ENCODE measurements at places on chromosomes 3 and 15. TPM values are rescaled to one million over a fixed set of nuclear protein-coding genes. Genes with fewer than 3 reads are reported as not detected.

Gene NUP210
- total RNA-seq = 2.8 TPM

Gene NMB
- total RNA-seq = 2.0 TPM

Gene PRR20G
- total RNA-seq = not detected

Gene IL17RC
- total RNA-seq = 35.0 TPM

Gene TIMP4
- 12.3 TPM for total RNA-seq

Gene FEZF2
- total RNA-seq = not detected

Gene C3orf20
- not detected for total RNA-seq

Gene ZNF80
- total RNA-seq = not detected

- no peaks in the 10 kb centered on the region for H3K27me3 ChIP-seq
- no peak overlapping the region for H3K4me3 ChIP-seq
- no peak overlapping the region for H3K27ac ChIP-seq
- H3K36me3 ChIP-seq = no peaks in the 10 kb centered on the region
- peaks cover 5% of the 10 kb centered on the region for H3K4me1 ChIP-seq
- no peak for DNase-seq
Measured at GRCh38 chr15:100174904-100175275, 166.9 kb downstream of the ADAMTS17 start.

GRCh38 chr3:115960799-115961198 lies 337.5 kb downstream of the GAP43 start:
- DNase-seq = no peak
- peak overlapping the region; percentile 20 for H3K4me3 ChIP-seq
- no peaks in the 10 kb centered on the region for H3K4me1 ChIP-seq
- H3K27me3 ChIP-seq = no peaks in the 10 kb centered on the region
- no peak overlapping the region for H3K27ac ChIP-seq

DNA sequence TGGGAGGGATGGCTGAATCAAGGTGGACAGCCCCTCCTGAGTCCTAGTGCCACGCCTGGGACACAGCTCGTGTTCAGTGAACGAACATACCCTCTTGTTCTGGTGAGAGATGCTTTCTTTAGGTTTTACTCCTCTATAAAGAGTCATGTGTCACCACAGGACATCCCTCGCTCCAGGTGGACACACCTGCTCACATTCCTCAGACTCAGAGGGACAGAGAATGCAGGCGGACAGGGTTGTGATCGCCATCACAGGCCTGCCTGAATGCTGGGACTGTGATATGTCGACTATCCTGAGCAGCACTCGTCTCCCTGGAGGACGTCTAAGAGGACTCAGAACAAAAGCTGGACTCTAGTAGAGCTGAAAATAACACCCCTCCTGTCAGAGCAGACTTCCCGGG lies 96.4 kb upstream of the SNRPA1 start:
- H3K4me3 ChIP-seq = no peak overlapping the region
- H3K4me1 ChIP-seq = no peaks in the 10 kb centered on the region
- DNase-seq = no peak
- no peak overlapping the region for H3K27ac ChIP-seq

DNA sequence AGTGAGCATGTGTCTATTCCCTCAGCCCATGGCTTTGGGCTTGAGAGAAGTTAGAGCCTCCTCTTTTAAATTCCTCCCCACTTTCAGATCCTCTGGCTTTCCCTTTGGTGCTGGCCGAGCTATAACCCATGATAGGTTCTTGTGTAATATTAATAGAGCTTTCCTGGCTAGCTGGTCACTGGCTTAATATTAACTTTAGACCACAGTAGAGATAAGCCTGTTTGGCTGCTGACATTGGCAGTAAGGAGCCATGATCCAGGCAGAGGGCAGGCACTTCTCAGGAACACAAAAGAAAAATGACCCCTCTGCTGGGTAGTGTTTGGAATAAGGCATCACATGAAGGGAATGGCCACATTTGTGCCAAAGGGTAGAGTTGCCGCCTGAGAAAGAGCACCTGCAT lies 65.4 kb upstream of the UMPS start:
- DNase-seq = no peak
- peaks cover 76% of the 10 kb centered on the region for H3K36me3 ChIP-seq
- no peak overlapping the region for H3K4me3 ChIP-seq
- peaks cover 29% of the 10 kb centered on the region for H3K4me1 ChIP-seq
- H3K27me3 ChIP-seq = no peaks in the 10 kb centered on the region

GRCh38 chr3:190059242-190059590 lies 61.5 kb downstream of the P3H2 start:
- no peaks in the 10 kb centered on the region for H3K36me3 ChIP-seq
- no peak overlapping the region for H3K4me3 ChIP-seq
- H3K27me3 ChIP-seq = no peaks in the 10 kb centered on the region
- peaks cover 7% of the 10 kb centered on the region for H3K4me1 ChIP-seq

- no peaks in the 10 kb centered on the region for H3K27me3 ChIP-seq
- H3K27ac ChIP-seq = no peak overlapping the region
- H3K4me3 ChIP-seq = no peak overlapping the region
Measured at GRCh38 chr3:4261406-4261805, 41.8 kb upstream of the SETMAR start.

DNA sequence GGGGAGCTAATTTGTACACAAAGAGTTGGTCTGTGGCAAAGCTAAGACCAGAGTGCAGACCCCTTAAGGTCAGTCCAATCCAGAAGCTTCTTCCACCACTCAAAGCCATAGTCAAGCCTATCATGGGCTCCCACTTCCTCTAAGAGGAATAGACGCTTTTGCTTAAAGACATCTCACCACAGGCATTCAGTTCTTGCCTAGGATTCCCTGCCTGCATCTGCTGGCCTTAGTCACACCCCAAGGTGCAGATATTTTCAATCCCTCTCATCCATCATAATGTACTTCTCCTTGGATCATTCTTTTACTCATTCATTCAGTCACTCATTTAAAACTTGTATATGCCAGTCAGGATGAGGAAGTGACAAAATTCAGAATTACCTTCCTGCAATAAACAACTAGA lies 179.6 kb upstream of the STT3B start:
- H3K27me3 ChIP-seq = no peaks in the 10 kb centered on the region
- no peaks in the 10 kb centered on the region for H3K36me3 ChIP-seq
- H3K4me1 ChIP-seq = no peaks in the 10 kb centered on the region
- DNase-seq = no peak
- H3K4me3 ChIP-seq = no peak overlapping the region

GRCh38 chr3:136387031-136387430 lies 136.9 kb downstream of the PCCB start:
- no peaks in the 10 kb centered on the region for H3K36me3 ChIP-seq
- no peak overlapping the region for H3K27ac ChIP-seq
- peaks cover 11% of the 10 kb centered on the region for H3K4me1 ChIP-seq
- DNase-seq = no peak
- H3K4me3 ChIP-seq = no peak overlapping the region

GRCh38 chr3:86792316-86792715 lies 198.6 kb downstream of the VGLL3 start:
- no peak overlapping the region for H3K4me3 ChIP-seq
- DNase-seq = no peak
- no peaks in the 10 kb centered on the region for H3K36me3 ChIP-seq
- no peak overlapping the region for H3K27ac ChIP-seq

GRCh38 chr3:178546079-178546478 lies 9.8 kb downstream of the KCNMB2 start:
- DNase-seq = no peak
- no peaks in the 10 kb centered on the region for H3K27me3 ChIP-seq
- no peak overlapping the region for H3K27ac ChIP-seq

GRCh38 chr15:34984889-34985630 lies 3.0 kb downstream of the ZNF770 start:
- peaks cover 55% of the 10 kb centered on the region for H3K4me1 ChIP-seq
- peak overlapping the region; percentile 79 for H3K4me3 ChIP-seq
- peaks cover 19% of the 10 kb centered on the region for H3K36me3 ChIP-seq
- H3K27ac ChIP-seq = peak overlapping the region; percentile 93

GRCh38 chr3:24137958-24138875 lies 193.1 kb downstream of the NR1D2 start:
- peaks cover 31% of the 10 kb centered on the region for H3K4me1 ChIP-seq
- peaks cover under 1% of the 10 kb centered on the region for H3K36me3 ChIP-seq
- DNase-seq = no peak
- H3K27me3 ChIP-seq = no peaks in the 10 kb centered on the region

- H3K27me3 ChIP-seq = no peaks in the 10 kb centered on the region
- no peak overlapping the region for H3K27ac ChIP-seq
- no peak for DNase-seq
Measured at GRCh38 chr15:41102854-41103253, 13.2 kb downstream of the INO80 start.

- no peaks in the 10 kb centered on the region for H3K27me3 ChIP-seq
- no peaks in the 10 kb centered on the region for H3K4me1 ChIP-seq
- H3K36me3 ChIP-seq = no peaks in the 10 kb centered on the region
Measured at GRCh38 chr3:58963928-58964503, 85.8 kb downstream of the CFAP20DC start.

GRCh38 chr15:57019496-57020160 lies 101.2 kb downstream of the TCF12 start:
- no peaks in the 10 kb centered on the region for H3K36me3 ChIP-seq
- peak overlapping the region; percentile 38 for H3K27ac ChIP-seq
- peaks cover 54% of the 10 kb centered on the region for H3K4me1 ChIP-seq
- no peaks in the 10 kb centered on the region for H3K27me3 ChIP-seq
- peak; percentile 27 for DNase-seq
- no peak overlapping the region for H3K4me3 ChIP-seq

- H3K27me3 ChIP-seq = no peaks in the 10 kb centered on the region
- peaks cover 4% of the 10 kb centered on the region for H3K4me1 ChIP-seq
- no peak overlapping the region for H3K4me3 ChIP-seq
- H3K27ac ChIP-seq = no peak overlapping the region
- DNase-seq = no peak
- H3K36me3 ChIP-seq = no peaks in the 10 kb centered on the region
Measured at GRCh38 chr15:44796508-44796907, 60.2 kb downstream of the TRIM69 start.

GRCh38 chr3:94694894-94695293 lies 632.0 kb downstream of the NSUN3 start:
- H3K4me1 ChIP-seq = no peaks in the 10 kb centered on the region
- no peaks in the 10 kb centered on the region for H3K36me3 ChIP-seq
- no peaks in the 10 kb centered on the region for H3K27me3 ChIP-seq
- no peak overlapping the region for H3K27ac ChIP-seq
- H3K4me3 ChIP-seq = no peak overlapping the region

GRCh38 chr15:79829950-79830349 lies 66.9 kb downstream of the MTHFS start:
- H3K36me3 ChIP-seq = peaks cover 6% of the 10 kb centered on the region
- no peaks in the 10 kb centered on the region for H3K27me3 ChIP-seq
- DNase-seq = no peak

DNA sequence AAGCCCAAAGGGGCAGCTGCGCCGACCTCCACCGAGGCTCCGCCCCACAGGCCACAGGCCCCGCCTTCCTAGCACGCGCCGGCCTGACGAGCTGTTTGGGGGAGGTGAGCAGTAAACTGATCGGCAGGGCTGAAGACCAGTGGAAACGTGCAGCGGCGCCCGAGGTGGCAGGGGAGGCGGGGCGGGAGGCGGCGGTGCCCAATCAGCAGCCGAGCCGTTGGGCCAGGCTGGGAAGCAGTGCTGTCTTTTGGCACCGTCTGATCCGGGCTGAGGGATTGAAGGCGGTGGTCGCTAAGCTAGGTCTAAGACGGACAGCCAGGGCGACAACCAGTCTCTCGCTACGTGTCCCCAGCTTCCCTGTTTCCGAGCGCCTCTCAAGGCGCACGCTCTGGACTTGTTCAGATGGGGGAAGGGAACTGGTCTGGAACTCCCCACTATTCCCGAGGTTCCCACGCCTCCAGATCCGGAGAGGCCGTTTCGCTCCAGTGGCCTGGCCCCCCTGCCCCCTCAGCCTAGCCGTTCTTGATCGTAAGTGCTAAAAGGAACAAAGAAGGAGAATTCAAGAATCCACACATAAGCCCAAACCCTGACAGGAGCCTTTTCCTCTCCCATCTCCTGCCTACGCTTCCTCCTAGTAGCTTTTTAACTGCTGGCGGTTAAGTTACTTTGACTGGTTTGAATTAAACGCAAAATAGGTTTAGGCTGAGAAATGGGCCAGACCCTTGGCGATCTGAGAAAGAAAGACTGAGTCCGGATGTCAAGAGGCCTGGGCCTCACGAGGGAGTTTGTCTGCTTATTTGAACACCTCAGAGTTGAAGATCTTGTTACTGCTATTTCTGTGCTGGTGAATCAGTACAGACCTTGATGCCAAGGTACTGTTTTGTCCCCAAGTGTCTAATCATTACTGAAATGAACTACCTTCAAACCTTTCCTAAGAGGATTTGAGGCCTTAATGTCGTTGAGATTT lies at the start of gene FMN1:
Gene FMN1, minus strand, starts transcription at position 11 of the 967 bp plus-strand sequence. CDS start 39,800 bp downstream, outside the sequence.
- H3K36me3 ChIP-seq = no peaks in the 10 kb centered on the region
- peak within 1 kb of the TSS; percentile 69 for H3K4me3 ChIP-seq
- peak within 1 kb of the TSS; percentile 66 for H3K27ac ChIP-seq
- peaks cover 57% of the 10 kb centered on the region for H3K27me3 ChIP-seq
- DNase-seq = peak; percentile 94
- H3K4me1 ChIP-seq = peaks cover 14% of the 10 kb centered on the region

DNA sequence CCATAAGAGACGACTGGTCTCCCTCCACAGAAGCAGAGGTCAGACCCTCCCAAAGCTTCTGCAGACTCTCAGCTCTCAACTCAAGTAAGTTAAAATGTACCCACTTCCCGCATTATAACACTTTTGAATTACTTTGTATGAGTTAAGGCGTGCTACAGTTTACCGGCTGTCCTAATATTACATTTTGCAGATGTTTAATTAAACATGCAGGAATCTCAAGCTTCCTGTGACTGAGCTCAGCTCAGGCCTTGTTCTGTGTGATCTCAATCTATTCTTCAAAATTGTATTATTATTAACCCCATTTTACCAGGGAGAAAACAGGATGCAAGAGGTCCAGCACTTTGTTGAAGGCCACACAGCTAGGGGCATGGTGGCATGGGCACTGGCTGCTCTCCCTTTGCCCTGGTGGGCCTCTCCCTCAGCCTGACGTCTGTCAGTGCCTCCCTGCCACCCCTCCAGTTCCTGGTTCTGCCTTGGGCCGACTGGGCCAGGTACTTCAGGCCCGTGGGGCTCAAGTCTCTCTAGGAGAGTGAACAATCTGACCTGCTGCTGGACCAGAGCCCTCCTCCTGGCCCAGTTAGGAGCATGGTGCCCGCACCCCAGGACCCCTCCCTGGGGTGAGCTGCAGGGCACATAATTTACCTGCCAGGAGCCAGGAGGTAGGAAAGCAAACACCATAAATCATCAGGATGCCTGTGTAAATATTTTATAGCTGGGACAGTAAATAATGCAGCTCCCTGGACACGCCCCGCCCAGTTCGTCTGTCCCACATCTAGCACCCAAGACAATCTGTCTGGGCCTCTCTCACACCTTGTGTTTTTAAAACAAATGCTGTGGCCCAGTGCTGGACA lies 14.9 kb upstream of the RFT1 start:
- no peak overlapping the region for H3K27ac ChIP-seq

- peak; percentile 55 for DNase-seq
- H3K36me3 ChIP-seq = no peaks in the 10 kb centered on the region
- no peak overlapping the region for H3K4me3 ChIP-seq
- peaks cover 12% of the 10 kb centered on the region for H3K4me1 ChIP-seq
- no peak overlapping the region for H3K27ac ChIP-seq
- H3K27me3 ChIP-seq = no peaks in the 10 kb centered on the region
Measured at GRCh38 chr3:32296251-32297204, 58.0 kb downstream of the CMTM8 start.
